SJSA1 (cell line): ENCODE measurements at places on chromosomes 13 and 19. TPM values are rescaled to one million over a fixed set of nuclear protein-coding genes. Genes with fewer than 3 reads are reported as not detected.
A peak's percentile ranks its signal among the peaks of the same experiment; 100 is the strongest.

Gene MBNL2
- total RNA-seq, result 37.8 and 62.8 TPM in 2 replicates

DNA sequence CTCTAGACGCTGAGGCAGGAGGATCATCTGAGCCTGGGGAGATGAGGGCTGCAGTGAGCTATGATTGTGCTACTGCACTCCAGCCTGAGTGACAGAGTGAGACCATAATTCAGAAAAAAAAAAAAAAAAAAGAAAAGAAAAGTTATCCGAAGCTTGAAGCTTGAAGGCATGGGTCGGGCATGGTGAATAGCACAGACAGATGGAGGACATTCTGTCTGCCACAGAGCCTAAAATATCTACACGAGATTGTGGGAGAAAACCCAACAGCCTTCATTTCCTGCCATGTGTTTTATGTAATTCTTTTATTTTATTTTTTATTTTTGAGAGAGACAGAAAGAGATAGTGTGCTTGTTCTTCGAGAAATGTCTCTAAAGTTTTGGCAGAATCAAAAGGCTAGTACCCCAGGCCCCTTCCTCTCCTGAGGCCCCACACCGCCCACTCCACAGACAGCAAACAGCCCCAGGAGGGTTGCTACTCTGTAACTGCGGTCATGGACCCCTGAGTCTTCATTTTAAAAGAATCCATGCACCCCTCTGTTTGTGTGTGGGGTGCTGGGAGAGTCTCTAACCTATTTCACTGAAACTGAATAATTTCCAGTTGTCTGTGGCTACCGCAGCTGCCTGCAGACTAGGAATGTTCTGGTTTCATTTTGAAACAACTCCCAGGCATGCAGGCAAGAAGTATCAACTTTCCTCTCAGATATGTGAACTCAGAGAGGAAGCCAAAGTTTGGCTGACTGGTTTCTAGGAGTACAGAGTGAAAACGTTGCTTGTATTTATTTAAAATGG is 38.4 kb upstream of the RCBTB2 start:
- no peak overlapping the region for H3K4me3 ChIP-seq
- DNase-seq, result no peak
- peaks cover 10% of the 10 kb centered on the region for H3K4me1 ChIP-seq
- H3K27me3 ChIP-seq, result no peaks in the 10 kb centered on the region

DNA sequence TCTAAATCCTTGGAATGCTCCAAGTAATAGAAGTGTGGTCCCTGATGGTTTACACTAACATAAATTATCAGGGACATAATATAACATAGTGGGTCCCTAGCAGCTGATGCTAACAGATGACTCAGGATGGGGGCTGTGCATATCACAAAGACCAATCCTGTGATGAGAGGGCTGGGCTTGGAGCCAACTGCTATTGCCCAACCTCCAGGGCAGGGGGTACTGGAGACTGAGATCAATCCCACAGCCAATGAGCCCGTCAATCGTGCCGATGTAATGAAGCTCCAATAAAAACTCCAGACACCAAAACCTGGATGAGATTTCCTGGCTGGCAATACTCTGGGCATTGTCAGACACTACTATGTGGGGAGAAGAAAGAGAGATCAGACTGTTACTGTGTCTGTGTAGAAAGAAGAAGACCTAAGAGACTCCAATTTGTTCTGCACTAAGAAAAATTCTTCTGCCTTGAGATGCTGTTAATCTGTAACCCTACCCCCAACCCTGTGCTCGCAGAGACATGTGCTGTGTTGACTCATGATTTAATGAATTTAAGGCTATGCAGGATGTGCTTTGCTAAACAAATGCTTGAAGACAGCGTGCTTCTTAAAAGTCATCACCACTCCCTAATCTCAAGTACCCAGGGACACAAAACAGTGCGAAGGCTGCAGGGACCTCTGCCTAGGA is 33.4 kb downstream of the ABCC4 start:
- peak overlapping the region; percentile 93 for H3K27ac ChIP-seq
- no peak overlapping the region for H3K4me3 ChIP-seq
- no peaks in the 10 kb centered on the region for H3K27me3 ChIP-seq
- peaks cover 55% of the 10 kb centered on the region for H3K4me1 ChIP-seq
- peak; percentile 84 for DNase-seq

DNA sequence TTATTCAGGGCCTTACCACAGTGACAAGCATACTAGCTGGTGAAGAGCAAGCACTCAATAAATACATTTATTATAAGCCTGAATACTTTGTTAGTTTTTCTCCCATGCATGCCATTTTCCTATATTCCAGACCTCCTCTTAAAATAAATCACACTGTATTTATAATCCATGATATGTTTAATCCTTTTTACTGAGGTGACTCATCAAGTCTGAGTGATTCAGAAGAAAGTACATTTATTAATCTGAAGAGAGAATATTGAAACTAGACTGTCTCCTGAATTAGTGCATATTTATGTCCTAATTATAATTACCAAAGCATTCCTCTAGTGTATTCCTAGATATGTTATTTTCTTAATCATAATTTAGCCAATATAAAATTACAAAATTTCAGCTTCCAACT is 323.3 kb downstream of the NALCN start:
- no peaks in the 10 kb centered on the region for H3K36me3 ChIP-seq
- H3K4me1 ChIP-seq, result no peaks in the 10 kb centered on the region
- no peak overlapping the region for H3K27ac ChIP-seq
- no peaks in the 10 kb centered on the region for H3K27me3 ChIP-seq
- DNase-seq, result no peak
- H3K4me3 ChIP-seq, result no peak overlapping the region

- H3K4me1 ChIP-seq, result no peaks in the 10 kb centered on the region
- H3K4me3 ChIP-seq, result no peak overlapping the region
- no peaks in the 10 kb centered on the region for H3K27me3 ChIP-seq
- no peak overlapping the region for H3K27ac ChIP-seq
- no peak for DNase-seq
Observed at GRCh38 chr19:16016226-16017137, 59.8 kb upstream of the TPM4 start.
